Activated CD4-positive, alpha-beta T cell treated with anti-CD3 and anti-CD28 coated beads, Interleukin-2, Interleukin-6, amounts not matched to agents 100 ng/mL and 50 ng/mL, durations not matched to agents 16 hours and 8 hours (primary cell): ENCODE measurements at places on chromosomes 4 and X.

DNA sequence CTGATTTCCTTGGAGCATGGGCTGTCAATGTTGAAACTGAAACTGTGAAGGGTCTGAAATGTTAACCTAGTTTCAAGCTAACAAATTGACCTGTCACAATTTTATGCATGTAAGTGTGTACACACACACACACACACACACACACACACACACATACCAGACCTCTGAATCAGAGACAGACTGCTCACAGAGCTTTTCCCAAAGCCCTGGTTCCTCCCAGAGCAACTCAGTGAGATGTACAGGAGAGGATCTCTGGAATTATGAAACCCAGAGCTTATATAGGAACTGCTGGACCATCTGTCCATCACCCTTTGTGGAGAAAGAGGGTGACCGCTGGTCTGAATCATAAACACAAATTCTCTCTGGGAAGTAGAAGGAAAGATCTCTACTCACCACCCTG lies 228.1 kb upstream of the PRPS2 start:
- DNase-seq, result no peak

GRCh38 chr4:56345458-56345857 lies 41.8 kb downstream of the AASDH start:
- DNase-seq, result no peak

DNA sequence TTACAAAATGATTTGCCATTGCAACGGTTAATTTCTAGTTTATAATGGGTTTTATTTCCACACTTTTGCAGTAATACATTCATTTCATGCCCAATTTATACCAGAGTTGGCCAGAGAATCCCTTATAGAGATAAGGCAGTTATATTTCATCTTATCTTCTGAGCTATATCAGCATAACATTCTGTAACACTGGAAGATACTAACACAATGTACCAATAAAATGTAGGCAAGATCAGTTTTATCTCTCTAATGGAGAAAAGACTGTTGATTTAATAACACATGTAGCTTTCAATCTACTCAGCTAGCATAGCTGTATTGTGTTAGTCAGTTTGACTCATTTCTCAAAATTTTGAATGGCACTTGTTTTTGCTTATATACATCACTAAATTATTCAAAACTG lies 738.6 kb downstream of the TRAM1L1 start:
- DNase-seq, result no peak

- DNase-seq, result no peak
Measured at GRCh38 chr4:60033826-60034225, 1166.3 kb upstream of the ADGRL3 start.

GRCh38 chr4:126733301-126733700 lies 899.5 kb upstream of the INTU start:
- DNase-seq, result no peak

DNA sequence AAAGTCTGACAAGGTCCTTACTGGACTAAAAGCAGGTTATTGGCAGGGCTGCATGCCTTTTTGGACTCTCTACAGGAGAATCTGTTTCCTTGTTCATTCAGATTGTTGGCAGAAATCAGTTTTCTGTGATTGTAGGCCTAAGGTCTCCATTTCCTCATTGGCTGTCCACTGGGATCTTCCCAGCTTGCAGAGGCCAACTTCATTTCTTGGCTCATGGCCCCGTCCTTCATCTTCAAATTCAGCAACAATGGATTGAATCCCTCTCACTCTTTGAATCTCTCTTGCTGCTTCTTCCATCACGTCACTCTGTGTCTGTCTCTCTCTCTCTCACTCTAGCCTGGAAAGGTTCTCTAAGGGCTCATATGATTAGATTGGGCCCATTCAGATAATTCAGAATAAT lies 14.9 kb upstream of the GLUD2 start:
- no peak for DNase-seq

DNA sequence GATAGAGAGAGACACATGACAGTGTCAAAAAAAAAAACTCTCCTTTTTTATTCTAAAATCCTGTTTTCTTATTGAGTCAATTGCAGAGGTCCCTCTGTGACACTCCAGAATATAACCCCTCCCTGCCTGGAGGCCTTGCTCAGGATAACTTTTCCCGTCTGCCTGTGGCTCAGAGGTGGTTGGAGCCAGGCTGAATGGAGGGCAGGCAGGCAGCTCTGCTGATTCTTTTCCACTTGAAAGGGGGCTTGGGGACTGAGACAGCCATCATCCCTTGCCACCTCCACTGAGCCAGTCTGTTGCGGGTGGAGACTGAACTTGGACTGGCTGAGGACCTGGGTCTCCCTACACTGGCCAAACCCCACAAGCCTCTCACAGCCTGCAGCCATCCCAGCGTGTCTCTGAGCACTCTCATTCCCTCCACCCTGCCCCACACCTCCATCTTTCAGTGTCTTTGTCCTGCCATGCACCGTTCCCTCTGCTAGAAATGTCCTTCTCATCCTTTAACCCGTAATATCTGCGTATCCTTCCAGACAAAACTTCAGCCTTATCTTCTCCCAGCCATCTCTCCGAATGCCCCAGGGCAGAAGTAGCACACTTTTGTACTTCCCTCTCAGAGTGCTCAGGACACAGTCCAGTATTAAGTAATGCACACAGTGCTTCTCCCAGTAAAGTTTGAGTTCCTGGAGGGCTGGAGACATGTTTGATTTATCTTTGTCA lies 139.9 kb downstream of the CHIC2 start:
- no peak for DNase-seq

- no peak for DNase-seq
Measured at GRCh38 chrX:129900054-129900453, 5.9 kb upstream of the UTP14A start.

- DNase-seq, result no peak
Measured at GRCh38 chr4:26482508-26483462, 7.5 kb downstream of the CCKAR start.

DNA sequence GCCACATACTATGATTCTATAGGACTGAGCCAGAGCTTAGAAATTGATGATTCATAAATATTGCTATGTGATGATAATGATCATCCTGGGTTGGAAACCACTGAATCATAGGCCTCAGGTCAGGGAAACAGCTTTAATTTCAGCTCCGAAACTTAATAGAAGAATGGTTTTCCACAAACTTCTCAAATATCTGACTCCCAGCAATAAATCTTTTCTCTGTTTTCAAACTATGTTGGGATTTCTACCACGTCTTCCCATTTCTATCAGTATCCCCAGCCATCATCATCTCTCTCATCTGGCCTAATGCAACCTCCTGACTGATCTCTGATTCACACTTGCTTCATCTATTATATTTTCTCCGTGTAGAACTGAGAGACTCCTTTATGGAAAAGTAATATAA lies 521.8 kb upstream of the AGA start:
- no peak for DNase-seq

- no peak for DNase-seq
Measured at GRCh38 chr4:52951016-52951415, 88.9 kb downstream of the RASL11B start.

DNA sequence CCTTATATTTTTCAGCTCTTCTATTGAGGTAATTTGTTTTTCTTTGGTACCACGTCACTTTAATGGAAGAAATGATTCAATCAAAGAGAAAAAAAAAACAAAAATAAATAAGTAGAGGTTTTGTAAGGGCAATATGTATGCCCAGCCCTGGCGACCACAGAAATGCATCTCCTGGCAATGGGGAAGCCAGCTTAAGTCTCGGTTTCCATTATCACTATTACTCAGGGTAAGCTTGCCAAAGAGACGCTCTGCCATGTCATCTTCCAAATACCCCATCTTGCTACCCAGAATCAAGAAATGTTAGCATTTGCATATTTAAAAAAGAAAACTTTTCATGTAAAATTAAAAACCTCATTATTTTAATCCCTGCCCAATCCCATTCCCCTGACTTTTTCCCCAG lies 68.8 kb downstream of the FAM47C start:
- no peak for DNase-seq

- no peak for DNase-seq
Measured at GRCh38 chr4:102717448-102718092, 43.2 kb downstream of the MANBA start.

GRCh38 chr4:182194091-182194824 lies 48.9 kb upstream of the TENM3 start:
- DNase-seq, result no peak

GRCh38 chrX:68808686-68809357 lies 20.0 kb upstream of the EFNB1 start:
- no peak for DNase-seq

DNA sequence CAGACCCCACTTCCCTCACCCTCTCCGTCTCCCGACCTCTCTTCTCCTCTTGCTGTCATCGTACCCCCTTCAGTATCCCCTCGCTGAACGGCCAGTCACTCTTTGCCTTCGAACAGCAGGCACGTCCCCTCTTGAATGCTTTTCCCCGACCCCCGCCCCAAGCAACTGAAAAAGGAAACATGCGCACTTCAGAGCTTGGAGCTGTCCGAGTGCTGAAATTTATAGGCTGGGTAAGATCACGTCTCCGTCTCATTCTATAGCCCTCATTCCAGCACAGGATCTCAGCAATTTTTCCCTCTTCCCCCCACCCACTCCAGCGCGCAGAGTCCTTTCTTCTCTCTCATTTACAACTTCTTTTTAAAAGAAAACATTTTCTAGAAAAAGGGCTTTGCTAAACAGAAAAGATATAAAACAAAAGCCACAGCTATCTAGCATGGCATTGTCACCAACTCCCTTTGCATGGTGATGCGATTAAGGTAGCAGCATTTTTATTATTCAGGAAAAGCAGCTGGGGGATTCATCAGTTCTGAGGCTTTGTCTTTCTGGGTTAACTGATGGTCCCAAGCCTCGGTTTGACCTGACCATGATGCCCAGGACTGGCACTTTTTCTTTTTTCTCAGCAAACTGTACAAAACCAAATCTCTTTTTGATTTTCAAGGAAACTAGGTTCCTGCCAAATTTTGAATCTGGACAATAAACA lies at the start of gene GLRA2:
Gene GLRA2, plus strand, starts transcription at position 247 of the 700 bp plus-strand sequence. CDS start 522 bp downstream, outside the sequence.
- DNase-seq, result no peak

GRCh38 chr4:73693811-73694210 lies 46.6 kb upstream of the CXCL8 start:
- no peak for DNase-seq

DNA sequence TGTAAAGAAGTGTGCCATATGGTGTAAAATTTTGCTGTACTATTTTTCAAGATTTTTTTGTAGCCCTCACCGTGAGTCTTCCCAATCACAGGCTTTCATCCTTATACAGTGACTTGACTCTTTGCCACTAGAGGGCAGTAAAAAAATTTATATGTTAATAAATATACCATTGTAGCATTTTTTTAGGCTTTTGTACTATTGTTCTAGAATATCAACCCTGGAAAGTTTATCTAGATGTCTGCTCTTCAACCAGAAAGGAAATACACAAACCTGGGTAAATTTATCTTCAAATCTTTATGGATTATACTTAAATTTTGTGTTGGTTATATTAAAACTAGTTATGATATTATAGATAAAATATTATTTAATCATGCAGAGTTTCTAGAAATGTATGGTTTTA lies 235.3 kb downstream of the TENM3 start:
- DNase-seq, result peak; percentile 44

- no peak for DNase-seq
Measured at GRCh38 chr4:186249785-186250754, 15.9 kb upstream of the F11 start.

DNA sequence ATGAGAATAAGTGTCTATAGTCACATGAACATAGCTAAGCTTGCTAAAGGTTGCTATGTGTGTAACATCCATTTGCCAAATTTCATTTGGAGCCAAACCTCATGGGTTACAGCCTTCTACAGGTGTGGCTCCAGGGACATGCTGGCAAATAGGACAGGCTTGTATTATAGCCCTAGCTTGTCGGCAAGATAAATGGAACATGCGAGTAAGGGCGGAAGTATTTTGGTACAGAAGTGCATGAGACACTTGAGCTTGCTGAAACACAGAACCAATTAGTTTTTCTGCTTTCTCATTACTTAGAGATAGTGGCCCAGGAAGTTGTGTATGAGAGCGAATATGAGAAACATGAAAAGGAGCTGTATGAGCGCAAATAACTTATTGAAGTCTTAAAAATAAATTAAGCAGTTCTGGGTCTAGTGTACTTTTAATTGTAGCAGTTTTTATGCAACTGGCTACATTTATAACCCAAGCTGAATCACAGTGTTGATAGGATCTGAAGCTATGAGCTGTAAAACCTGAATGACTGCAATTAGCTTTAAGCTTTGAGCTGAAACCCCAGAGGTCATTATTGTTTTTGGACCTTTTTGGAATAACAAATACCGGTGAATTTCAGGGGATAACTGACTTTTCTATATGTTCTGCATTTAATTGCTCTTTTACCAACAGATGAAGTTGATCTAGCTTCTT lies 64.6 kb downstream of the KDM5C start:
- DNase-seq, result no peak

GRCh38 chr4:1572964-1573720 lies 111.0 kb downstream of the FAM53A start:
- no peak for DNase-seq

- no peak for DNase-seq
Measured at GRCh38 chr4:102517753-102518152, 16.6 kb downstream of the NFKB1 start.

GRCh38 chr4:85495621-85496020 lies 20.7 kb downstream of the ARHGAP24 start:
- no peak for DNase-seq

GRCh38 chrX:53262918-53263394 lies 18.4 kb downstream of the IQSEC2 start:
- DNase-seq, result peak; percentile 58

DNA sequence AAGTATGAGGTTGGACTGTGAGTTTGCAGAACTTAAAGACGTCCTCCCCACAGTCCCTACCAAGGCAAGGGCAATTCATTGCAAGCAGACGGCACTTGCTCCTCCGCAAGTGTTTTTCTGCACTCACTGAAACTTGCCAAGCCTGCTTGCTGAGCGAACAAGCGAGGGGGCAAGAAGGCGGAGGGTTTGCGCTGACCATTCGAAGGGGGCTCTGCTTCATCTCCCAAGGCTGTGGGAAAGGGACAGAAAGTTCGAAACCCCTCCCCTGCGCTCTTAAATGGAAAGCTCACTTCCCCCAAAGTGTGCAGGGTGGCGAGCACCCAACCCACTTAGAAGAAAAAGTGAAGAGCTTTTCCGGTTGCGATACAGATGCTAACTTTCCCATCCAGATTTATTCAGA lies 1.4 kb downstream of the MID1 start:
- DNase-seq, result no peak

DNA sequence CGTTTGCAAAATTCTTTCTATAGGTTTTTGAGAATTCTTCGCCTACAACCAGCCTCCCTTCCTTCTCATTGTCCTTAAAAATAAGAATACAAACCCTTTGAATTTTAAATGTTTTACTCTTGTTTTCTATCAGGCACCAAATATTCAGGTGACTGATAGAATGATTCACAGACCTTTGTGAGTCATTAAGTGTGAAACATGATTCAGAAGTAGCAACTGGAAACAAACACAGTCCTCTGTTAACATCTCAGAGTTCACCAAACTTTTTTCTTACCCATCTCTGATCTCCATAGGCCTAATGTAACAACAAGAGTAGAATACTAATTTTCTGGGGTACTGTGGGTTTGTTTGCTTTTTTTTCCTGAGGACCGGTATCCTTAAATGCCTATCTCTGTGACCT lies 63.4 kb upstream of the MAB21L2 start:
- peak; percentile 48 for DNase-seq

GRCh38 chr4:43103048-43103447 lies 210.5 kb downstream of the GRXCR1 start:
- no peak for DNase-seq
